Fibroblast of lung (primary cell): ENCODE measurements at places on chromosomes 2 and 18.

DNA sequence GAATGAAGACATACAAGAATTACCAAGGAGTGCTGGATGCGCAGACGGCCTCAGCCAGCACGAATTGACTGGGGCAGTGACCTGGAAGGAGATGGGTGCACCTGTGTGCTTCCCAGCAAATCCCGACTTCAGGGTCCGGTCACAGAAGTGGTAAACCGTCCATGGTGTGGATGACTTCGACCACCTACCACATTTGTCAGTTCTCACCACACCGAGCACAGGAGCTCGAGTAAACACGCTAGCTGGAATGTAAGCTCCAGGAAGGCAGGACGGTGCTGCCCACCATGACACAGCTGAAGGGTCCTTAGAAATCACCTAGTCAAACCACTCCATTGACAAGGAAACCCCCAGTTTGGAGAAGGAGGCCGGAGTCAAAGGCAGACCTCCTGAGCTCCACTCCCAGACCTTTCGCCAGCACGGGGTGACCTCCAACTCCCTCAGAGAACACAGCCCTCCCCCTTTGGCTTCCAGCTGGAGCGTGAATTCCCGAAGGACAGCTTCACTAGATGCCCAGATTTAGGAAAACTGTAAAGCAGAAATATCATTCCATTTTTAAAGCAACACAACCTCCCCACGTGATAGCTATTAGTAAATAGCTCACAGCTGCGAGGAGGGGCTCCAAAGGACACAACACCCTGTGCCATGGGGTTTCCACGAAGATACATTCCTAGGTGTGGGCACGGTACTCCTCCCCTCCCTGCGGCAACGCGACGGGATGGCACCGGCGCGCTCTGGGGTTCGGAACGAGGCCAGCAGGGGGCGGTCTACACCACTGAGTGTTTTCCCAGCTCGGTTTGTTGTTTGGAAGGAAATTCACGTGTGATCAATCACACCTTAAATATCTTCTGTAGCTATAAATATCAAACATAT, 34.1 kb upstream of the GNAL start:
- DNase-seq: no peak

GRCh38 chr18:35580701-35581539, 620 bp upstream of the GALNT1 start:
- DNase-seq: peak; percentile 56

GRCh38 chr18:56570978-56571377, 67.4 kb downstream of the TXNL1 start:
- no peak for DNase-seq

DNA sequence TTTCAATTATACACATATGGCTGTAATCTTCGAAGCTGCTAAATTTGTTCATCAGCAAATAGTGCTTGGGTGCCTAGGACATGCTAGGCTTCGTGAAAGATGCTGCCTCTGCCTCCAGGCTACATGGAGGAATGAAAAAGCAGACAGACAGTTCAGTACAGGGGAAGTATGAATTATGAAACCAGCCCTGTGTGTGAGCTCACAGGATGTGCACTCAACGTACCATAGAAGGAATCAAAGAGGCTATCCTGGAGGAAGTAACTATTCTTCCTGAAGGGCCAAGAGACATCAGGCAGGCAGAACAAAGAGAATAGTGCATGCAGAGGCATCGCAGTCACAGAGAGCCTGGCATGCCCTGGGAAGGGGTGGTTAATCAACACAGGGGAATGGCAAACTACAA, 61.4 kb downstream of the DYM start:
- DNase-seq: no peak

DNA sequence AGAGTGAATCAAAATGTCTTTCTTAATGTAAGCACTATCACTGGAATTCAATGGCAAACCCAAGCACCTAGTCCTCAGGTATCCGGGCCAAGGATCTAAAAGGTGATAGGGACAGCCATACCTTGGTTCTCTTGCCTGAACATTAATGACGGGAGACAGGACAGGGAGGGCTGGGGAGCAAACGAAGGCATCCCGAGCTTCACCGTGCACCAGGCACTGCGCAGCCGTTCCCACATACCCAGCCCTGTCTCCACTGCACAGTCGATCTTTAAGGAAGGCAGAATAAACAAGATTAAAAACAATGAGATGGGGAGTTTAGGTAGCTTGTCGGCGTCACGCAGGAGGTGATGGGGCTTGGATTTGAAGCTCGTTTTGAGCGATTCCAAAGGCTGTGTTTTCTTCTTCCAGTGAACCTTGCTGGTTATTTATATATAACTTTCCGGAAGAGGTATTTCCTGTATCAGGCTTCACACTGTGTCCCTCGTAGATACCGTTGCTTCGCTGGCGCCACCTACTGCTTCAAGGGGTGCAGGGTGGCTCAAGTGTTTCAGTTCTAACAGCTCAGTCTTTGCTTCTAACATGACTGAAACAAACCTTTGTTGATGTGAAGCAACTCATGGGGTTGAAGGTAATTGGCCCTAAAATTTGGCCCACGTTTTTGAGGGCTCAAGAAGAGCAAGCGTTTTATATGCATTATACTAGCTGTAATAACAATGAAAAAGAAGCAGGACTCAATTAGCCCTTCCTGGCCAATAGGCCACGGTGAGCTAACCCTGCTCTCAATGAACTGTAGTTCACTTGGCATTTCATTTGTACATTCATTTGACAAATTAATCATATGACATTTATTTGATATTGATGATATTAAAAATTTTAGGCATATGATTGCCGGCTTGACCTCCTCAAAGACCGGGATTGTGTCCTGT, 77.4 kb downstream of the DCDC2C start:
- DNase-seq: peak; percentile 61

DNA sequence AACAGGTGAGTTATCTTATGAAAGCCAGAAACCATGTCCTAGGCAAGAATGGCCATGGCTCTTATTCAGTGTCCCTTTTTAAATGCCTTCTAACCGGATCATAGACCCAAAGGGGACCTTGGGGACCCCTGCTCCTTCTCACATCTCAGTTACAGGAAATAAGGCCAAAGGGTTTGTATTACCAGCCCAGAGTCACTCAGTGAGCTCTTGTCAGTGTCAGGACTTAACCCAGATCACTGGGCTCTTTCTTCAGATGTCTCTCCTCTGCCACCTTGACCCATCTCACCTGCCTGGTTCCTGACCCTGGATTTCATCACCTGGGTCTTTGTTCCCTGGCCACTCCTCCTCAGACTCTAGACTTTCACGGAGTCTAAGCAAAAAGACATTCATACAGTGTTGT, 556.7 kb downstream of the CMPK2 start:
- no peak for DNase-seq

DNA sequence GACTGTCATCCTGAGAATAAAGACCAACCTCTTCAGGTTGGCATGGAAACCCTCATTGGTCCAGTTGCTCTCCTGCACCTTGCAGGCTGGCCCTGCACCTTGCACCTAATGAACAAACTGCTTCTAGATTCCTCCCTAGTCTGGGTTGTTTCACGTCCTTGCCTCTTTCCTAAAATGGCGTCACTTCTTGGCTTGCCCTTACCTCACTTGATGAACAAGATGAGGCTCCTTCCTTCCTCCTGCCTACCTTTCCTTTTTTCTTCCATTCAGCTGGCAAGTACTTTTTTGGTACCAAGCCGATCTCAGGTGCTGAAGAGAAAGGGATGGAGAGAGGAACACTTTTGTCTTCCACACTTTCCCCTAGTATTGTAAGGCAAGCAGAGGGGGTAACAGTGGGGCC, 74.5 kb downstream of the MYCN start:
- no peak for DNase-seq

- no peak for DNase-seq
Observed at GRCh38 chr2:149271575-149271974, 58.8 kb upstream of the LYPD6 start.

- DNase-seq: no peak
Observed at GRCh38 chr2:43254331-43254730, 27.9 kb upstream of the ZFP36L2 start.

- no peak for DNase-seq
Observed at GRCh38 chr2:37654419-37654818, 17.0 kb downstream of the CDC42EP3 start.

DNA sequence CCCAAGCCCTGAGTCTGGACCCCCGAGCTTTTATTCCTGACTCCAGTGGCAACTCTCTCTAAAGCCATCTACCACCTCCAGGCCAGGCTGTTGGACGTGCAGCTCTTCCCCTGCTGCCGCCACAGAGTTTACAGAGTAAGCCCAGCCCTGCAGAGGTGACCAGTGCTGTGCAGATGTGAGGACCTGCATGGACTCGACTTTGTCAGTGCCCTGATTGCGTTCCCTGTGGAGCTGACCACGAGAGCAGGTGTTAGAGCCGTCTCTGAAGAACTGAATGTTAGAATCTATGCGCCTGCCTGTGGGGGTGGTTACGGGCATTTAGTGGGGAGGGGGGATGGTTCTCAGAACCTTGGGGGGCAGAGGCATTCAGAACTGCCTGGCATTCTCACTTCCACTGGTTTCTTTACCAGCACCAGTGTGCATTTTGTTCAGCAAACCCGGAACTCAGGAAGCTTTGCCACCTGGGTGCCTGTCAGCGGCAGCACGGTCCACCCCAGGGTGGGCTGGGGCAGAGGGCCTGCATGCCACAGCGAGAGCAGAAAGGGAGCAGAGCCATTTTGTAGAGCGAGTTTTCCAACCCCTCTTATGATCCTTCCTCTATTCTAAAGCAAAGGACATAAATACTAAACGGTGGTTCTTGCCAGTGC, 137.9 kb downstream of the KLHL29 start:
- no peak for DNase-seq

- no peak for DNase-seq
Observed at GRCh38 chr2:129016972-129017371, 698.3 kb upstream of the HS6ST1 start.

- peak; percentile 62 for DNase-seq
Observed at GRCh38 chr2:173355132-173355865, 627 bp downstream of the CDCA7 start.

DNA sequence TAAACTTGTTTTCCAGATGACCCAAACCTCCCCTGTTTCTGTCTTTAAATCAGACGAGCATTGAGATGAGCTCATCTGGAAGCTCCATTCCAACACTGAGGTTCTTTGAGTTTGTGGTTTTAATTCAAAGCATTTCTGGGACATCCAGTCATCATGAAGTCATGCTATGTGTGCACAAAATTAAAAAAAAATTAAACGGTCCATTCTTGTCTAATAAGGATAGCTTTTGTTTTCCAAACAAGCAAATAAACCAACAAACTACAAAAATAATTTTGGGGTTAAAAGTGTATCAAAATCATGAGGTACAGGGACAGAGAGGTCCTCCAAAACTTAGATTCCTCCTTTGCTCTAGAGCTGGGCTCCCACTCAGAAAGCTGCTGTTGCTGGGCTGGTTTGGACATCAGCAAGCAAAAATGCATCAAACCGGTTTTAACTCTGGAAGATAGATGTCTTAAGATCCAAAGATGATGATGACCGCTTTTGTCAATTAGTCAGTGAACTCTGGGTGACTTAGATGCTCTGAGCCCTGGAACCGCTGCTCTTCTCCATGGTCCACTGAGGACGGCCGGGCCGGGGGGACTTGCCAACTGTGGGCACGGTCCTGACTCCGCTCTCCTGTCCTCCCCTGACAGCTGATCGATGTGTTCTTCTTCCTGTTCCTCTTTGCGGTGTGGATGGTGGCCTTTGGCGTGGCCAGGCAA, 65.4 kb downstream of the TRPM8 start:
- peak; percentile 98 for DNase-seq

DNA sequence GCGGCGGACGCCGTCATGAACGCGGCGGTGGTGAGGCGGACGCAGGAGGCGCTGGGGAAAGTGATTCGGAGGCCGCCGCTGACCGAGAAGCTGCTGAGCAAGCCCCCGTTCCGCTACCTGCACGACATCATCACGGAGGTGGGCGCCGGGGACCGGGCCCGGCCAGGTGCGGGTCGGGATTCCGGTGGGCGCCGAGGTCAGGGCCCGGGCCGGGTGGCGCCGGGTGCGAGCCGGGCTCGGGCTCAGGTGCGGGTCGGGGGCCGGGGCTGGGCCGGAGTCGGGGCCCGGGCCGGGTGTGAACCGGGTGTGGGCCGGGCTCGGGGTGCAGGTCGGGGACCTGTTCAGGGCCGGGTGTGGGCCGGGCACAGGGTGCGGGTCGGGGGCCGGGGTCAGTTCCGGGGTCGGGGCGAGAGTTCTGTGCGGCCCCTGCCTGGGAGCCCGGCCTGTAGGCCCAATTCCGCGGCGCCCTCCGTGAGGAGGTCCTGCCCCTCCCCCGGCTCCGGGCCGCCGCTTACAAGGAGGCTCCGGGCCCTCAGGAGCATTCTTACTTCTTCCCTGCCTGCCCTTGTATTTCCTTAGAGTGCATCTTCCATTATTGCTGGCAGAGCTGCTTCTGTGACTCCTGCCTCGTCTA, 447 bp downstream of the TRAF3IP1 start:
- DNase-seq: peak; percentile 15

- no peak for DNase-seq
Observed at GRCh38 chr2:136479696-136480095, 285.6 kb upstream of the THSD7B start.

GRCh38 chr2:86223140-86223926, 24.1 kb downstream of the MRPL35 start:
- peak; percentile 68 for DNase-seq

- no peak for DNase-seq
Observed at GRCh38 chr2:212945526-212945925, 205.9 kb downstream of the IKZF2 start.

DNA sequence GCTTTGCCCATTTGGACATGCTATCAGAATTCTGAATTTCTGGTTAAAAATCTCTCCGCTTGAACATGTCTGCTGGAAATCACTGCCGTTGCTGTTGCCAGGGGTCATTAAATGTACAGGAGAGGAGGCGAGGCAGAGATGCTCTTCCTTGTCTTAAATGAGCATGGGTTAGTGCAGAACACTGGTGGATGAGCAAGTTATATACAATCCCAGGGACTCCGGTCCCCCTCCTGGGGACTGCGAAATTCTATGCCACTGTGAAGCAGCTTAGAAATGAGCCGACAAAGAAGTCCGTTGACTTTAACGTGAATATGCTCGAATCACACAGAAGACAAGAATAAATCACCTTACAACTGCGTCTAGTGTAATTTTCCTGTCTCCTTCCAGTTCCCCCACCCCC, 95.1 kb upstream of the KLHL14 start:
- no peak for DNase-seq

- peak; percentile 71 for DNase-seq
Observed at GRCh38 chr2:152508446-152508845, 173.5 kb downstream of the FMNL2 start.

- DNase-seq: peak; percentile 76
Observed at GRCh38 chr2:163348857-163349380, 386.9 kb downstream of the FIGN start.

DNA sequence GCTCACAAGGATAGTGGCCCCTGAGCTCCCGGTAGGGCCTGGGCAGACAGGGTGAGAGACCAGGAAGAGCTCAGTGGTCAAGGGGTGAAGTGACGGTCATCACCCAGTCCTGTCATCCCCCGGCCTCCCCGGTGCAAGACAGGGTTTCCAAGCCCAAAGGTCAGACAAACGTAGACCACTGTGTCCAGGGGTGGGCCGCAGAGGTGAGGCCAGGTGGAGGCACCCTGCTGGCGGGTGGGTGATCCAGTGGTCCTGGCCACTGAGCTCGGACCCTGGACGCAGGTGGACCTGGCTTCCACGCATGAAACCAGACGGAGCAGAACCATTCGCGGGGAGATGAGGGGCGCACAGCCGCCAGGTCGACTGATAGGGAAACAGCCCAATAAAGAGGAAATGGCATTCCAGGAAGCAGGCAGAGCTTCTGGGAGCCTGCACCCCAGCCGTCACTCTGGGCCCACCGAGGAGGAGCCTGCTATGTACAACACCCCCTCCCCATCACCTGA, 14.4 kb upstream of the SNED1 start:
- no peak for DNase-seq

- DNase-seq: no peak
Observed at GRCh38 chr2:230777721-230778120, 65.1 kb downstream of the CAB39 start.

- no peak for DNase-seq
Observed at GRCh38 chr2:44723921-44724320, 217.6 kb upstream of the SIX3 start.

GRCh38 chr2:81550277-81550676, 1245.7 kb upstream of the LRRTM1 start:
- no peak for DNase-seq
